ENCODE measurements at places on chromosomes 1 and 21.
A peak's percentile ranks its signal among the peaks of the same experiment; 100 is the strongest.

DNA sequence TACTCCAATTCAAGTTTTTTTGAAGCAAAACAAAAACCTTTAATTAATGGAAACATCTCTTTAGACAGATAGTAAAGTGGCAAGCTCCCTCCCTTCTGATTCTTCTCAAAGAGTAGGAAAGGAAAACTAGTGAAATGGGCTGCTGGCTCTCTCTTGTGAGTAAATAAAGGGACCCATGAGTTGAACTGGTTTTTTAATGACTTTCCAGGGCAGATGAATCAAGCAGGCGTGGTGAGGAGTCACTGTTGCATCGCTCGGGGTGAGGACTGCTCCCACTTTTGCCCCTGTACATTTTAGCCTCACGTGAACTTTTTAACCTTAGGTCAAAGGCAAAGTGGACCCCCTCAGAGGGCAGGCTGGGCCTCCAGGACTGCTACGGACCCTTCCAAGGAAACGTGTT, 64.8 kb downstream of the ABCA4 start:
- no peak for DNase-seq

DNA sequence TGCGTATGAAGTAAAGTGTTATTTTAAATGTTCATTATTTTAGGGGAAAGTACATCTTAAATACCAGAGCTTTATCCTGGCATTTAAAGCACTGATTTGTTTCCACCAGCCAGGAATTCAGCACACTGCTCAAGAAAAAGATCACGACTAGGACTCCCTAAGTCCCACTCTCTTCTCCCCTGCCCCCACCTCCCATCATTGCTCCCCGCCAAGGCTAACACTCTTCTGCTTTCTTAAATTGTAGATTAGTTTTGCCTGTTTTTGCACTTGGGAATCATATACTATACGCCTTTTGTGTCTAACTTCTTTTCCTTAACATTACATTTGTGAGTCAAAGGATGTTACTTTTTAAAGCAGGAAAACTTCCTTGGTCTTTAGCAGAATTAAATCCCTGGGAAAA, 37.5 kb upstream of the C1orf105 start:
- DNase-seq: no peak

DNA sequence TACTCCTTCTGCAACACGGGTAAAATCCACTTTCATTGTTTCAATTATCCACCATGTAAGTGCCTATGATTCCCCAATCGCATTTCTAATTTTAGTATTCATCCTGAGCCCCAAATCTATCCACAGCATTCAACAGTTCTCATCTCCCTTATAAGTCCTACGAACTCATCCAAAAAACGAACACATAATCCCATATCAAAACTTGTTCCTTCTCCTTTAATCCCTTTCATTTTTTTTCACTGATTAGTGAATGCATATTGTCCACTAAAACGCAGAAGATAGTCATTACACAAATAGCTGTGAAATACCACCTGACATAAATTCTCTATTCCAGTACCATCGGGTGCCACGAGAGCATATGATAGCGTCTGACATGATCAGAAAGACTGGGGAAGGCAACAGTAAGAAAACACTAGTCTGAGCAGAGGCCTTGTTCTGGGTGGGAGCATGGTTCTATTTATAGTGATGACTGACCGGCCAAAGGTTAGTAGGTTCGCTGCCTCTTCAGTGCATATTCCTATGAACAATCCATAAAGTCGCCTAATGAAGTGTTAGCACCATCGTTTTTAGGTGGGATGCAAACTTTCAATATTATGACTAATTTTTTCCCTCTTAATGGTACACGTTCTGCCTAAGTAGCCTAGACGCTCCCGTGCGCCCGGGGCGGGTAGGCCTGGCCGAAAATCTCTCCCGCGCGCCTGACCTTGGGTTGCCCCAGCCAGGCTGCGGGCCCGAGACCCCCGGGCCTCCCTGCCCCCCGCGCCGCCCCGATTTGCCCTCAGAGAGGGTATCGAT, 648 bp downstream of the ATP5PF start:
- DNase-seq: no peak

DNA sequence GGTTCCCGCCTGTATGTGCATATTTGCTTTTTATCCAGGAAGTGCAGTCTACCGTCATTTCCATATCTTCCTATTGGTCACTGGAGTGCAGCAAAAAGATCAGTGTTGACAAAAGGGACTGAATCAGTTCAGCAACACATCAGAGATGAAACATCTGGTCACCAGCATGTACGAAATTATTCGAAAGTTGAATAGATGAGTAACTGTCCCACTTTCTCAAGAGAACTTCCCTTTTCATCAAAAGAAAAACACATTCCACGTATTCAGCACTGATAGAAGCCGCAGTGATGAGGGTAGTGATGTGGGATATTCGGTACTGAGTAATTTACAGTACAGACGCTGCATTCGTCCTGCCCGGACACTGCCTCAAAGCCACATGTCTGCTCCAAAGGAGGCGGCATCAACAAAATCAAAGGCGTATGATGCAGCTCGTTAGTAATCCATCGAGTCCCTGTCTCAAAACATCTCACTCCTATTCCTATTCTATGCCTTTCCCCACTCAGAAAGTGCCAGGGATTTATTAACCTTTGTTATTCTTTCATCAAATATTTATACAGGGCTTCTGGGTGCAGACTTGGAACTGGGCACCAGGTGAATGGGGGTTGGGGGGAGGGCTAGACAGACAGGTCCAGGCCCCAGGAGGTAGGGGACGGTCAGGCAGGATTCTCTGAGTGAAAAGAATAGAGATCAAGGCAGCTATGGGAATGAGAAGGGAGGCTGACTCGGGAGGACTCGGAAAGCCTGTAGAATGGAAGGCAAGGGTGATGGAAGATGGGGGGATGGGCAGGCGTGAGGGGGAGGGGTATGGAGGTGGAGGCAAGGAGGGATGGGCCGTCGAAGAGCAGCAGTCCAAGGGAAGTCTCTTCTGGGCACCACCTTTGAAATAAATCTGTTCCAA, 79.5 kb upstream of the SLC45A1 start:
- DNase-seq: no peak

GRCh38 chr1:30374400-30375070, 348.9 kb downstream of the MATN1 start:
- peak; percentile 43 for DNase-seq

DNA sequence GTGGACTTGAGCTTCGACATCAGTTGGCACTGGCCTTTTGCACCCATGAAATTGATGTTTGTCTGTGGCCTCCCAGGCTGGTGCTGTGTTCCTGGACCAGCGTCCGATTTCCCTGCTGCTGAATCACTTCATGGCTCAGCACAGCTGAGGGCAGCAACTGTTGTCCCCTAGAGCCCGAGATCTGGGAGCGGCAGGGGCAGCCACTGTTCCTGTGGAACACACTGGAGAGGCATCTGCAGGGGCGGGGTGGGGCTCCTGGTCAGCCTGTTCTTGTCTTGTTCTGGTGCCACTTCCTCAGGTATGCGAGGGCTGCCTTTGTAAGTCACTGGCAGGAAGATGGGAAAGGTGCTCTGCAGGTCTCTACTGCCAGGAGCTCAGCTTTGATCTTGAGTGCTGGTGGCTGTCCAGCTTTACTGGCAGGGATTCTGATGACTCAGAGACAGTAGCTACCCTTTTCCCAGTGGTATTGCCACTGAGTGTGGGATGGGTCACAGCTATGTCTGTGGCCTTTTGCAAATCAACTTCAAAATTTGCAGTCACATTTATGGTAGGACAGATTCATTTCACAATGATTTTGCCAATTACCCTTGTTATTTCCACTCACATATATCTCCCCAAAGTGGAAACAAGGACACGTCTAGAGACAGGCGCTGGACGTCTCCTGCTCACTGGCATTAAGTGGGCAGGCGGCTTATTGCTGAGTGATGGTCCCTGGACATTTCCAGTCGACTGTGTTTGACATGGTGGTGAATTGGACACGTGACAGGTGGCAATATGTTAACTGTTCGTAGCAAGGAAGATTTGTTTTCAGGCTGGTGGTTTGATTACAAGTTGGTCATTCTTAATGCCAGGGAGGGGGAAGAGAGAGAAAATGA, 15.3 kb downstream of the AGPAT3 start:
- no peak for DNase-seq

GRCh38 chr1:22488319-22488718, 36.7 kb downstream of the ZBTB40 start:
- DNase-seq: no peak
